ENCODE measurements at places on chromosomes 12 and 14. TPM values are rescaled to one million over a fixed set of nuclear protein-coding genes. Genes with fewer than 3 reads are reported as not detected.

DNA sequence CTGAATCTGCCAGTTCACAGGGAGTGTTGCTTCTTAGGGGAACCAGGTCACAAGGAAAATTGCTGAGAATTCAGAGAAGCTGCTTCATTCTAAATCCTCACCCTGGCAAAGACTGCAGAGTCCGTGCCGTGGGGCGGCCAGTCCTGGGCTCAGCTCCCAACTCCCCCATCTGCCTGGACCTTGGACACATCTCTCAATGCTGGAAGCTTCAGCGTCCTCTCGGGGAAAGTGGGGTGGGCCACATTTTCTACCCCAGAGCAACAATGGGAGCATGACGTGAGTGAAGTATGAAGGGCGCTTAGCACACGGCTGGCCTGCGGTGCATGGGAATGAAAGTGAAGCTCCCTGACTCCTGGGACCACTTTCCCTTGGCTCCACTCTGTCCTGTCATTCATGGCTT lies 31.2 kb downstream of the HVCN1 start:
- no peak for DNase-seq
- peaks cover 3% of the 10 kb centered on the region for H3K4me1 ChIP-seq
- H3K27me3 ChIP-seq, result no peaks in the 10 kb centered on the region
- no peaks in the 10 kb centered on the region for H3K36me3 ChIP-seq

DNA sequence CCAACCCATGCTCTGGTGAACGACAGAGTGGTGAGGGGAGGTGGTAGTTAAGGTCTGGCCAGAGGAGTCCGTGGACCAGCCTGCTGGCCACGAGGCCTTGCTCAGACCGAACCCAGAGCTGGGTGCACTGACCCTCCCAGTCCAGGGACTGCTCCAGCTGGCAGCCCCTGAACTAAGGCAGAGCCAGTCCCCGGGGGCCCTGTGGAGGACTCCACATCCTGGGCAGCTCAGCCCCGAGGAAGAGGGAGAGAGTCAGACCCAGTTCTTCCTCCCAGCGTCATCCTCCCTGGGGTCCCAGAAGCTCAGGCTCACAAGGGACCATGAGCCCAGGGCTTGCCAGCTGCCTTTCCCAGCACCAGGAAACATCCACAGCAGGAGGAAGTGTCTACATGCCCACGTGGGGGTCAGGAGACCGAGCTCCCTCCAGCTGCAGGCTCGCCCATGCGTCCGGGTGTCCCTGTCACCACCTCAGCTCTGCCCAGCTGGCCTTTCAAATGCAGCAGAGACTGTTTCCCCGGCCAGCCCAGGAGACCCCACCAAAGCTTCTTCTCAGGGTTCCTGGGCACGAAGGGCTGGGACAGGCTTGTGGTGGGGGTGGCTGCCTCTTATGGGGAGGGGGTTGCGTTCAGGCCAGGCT lies 194.4 kb downstream of the KIF26A start:
- no peaks in the 10 kb centered on the region for H3K27me3 ChIP-seq
- no peaks in the 10 kb centered on the region for H3K4me1 ChIP-seq
- DNase-seq, result no peak
- H3K27ac ChIP-seq, result no peak overlapping the region
- H3K4me3 ChIP-seq, result no peak overlapping the region

DNA sequence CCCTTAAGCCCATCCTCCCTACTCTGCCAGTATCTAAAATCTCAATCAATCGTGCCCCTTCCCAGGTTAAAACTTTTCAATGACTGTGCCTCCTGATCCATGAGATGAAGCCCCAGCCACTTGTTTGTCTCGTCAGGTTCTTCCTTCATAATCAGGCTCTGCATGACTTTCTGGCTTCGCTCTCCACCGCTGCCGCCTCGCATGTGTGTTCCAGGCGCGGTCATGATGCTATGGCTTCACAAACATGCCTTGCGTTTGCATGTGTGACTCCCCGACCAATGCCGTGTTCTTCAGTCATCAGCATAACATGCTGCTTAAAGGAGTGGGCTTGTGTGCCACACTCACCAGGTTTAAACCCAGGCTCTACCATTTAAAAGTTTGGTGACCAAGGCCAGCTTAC lies 5.0 kb upstream of the C1RL start:
- H3K4me1 ChIP-seq, result no peaks in the 10 kb centered on the region
- no peaks in the 10 kb centered on the region for H3K27me3 ChIP-seq
- no peak overlapping the region for H3K27ac ChIP-seq
- no peak overlapping the region for H3K4me3 ChIP-seq

DNA sequence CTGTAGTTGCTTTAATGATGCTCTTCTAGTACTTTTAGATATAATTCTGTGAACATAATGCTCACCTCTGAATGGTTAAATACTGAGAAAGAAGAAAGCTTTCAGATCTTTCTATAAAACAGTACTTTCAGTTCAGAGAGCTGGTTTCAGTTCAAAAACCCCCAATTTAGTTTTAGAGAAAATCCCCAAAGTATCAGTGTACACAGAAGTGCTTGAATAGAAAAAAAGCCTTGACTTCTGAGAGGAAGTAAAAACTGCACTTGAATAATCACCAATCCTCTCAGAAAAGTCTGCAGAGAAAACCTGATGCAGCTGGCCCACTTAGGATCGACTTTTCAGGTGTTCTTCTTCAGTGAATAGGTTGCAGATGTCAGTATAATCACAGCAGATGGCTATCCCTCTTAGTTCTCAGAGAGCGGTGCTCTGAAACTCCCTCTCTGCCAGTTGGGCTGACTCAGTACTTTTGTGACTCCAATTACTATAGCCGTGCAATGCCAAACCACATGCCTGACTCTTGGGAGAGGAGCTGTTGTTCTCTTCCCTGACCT lies 616.3 kb downstream of the LRFN5 start:
- no peak overlapping the region for H3K4me3 ChIP-seq
- H3K27ac ChIP-seq, result no peak overlapping the region
- 0 out of 2 replicates have a peak, but pooled peaks cover 2% of the 10 kb centered on the region for H3K36me3 ChIP-seq
- H3K27me3 ChIP-seq, result no peaks in the 10 kb centered on the region
- DNase-seq, result no peak

DNA sequence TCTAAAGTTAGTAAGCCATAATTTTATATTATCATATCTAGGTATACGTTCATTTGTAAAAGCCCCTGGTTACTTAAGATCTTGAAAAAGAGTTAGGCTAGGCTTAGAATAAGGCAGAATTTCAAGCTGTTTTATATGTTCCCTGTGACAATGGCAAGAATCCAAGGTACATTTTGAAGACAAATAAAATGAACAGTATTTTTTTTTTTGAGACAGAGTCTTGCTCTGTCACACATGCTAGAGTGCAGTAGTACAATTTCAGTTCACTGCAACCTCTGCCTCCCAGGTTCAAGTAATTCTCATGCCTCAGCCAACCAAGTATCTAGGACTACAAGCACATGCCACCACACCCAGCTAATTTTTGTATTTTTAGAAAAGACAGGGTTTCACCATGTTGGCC lies 139.2 kb downstream of the DUSP6 start:
- no peaks in the 10 kb centered on the region for H3K27me3 ChIP-seq
- no peak overlapping the region for H3K27ac ChIP-seq

- no peak overlapping the region for H3K4me3 ChIP-seq
- no peaks in the 10 kb centered on the region for H3K36me3 ChIP-seq
- H3K27me3 ChIP-seq, result no peaks in the 10 kb centered on the region
- DNase-seq, result peak; percentile 65
- H3K27ac ChIP-seq, result no peak overlapping the region
Measured at GRCh38 chr12:102702447-102703114, 214.5 kb downstream of the PAH start.

DNA sequence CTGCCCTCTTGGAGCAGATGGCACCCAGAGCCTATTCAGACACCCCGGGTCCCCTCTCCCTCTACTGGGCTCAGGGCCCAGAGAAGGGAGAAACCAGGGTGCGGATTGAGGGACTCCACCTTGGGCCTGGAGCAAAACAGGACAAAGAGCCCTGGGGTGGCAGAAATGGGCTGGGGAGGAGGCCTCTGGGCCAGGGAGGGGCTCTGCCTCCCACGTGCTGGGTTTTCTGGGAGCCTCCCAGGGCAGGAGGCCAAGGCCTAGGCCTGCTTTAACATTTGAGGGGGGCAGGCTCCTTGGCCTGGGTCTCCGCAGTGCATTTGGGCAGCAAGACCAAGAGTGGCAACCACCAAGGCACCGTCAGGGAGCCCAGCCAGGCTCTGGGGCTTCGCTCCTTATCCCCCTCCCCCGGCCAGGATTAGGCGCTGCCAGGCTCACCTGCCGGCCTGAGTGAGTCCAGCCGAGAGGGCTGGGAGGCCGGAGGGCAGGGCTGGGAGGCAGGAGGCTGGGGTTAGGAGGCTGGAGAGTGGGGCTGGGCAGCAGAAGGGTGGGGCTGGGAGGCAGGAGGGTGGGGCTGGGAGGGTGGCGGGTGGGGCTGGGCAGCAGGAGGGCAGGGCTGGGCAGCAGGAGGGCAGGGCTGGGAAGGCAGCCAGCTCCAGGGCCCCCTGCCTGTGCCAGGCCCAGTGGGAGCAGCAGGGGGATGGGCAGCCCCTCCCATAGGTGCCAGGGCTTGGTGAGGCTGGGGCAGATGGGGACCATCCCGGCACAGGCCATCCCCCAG lies 101.8 kb upstream of the EIF5 start:
- H3K4me1 ChIP-seq, result peaks cover 3% of the 10 kb centered on the region
- no peak overlapping the region for H3K4me3 ChIP-seq
- no peak overlapping the region for H3K27ac ChIP-seq
- H3K36me3 ChIP-seq, result no peaks in the 10 kb centered on the region

- H3K27me3 ChIP-seq, result no peaks in the 10 kb centered on the region
- DNase-seq, result no peak
- no peak overlapping the region for H3K4me3 ChIP-seq
- H3K4me1 ChIP-seq, result no peaks in the 10 kb centered on the region
Measured at GRCh38 chr12:92513231-92513730, 189.5 kb upstream of the PLEKHG7 start.

DNA sequence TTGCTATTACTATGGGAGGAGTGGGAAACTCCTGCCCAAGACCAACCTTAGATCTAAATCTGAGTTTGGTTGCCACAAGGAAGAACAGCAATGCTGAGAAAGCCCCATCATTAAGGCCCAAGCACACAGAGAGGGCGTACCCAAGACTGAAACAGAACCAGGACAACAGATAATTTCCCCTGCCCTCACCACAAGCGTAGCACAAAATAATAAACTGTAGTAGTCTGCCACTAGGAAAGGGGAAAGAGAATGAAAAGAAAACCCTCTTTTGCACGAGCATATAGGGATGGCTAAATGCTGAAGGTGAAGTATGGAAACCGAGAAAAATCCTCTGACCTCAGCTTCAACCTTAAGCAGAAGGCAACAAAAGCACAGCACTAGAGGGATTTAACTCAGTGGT lies 76.5 kb upstream of the DHRS4 start:
- no peak overlapping the region for H3K27ac ChIP-seq
- DNase-seq, result no peak
- H3K27me3 ChIP-seq, result no peaks in the 10 kb centered on the region
- no peaks in the 10 kb centered on the region for H3K36me3 ChIP-seq
- no peak overlapping the region for H3K4me3 ChIP-seq

Gene STRAP
- 251 TPM for total RNA-seq

Gene LALBA
- not detected for total RNA-seq

Gene TMEM253
- total RNA-seq, result 1.9 TPM

Gene SERPINA12
- total RNA-seq, result not detected

Gene STXBP6
- total RNA-seq, result 19.3 TPM

Data from H1 (cell line).